Hindlimb muscle (tissue), 1 donor: ENCODE measurements at places on chromosomes 1 and 21. TPM values are rescaled to one million over a fixed set of nuclear protein-coding genes. Genes with fewer than 3 reads are reported as not detected.

GRCh38 chr21:46422636-46423241, 36.0 kb upstream of the DIP2A start:
- DNase-seq = no peak

HRNR gene
- 0.09 TPM for polyA plus RNA-seq

KIF26B gene
- 0.99 TPM for polyA plus RNA-seq

DNA sequence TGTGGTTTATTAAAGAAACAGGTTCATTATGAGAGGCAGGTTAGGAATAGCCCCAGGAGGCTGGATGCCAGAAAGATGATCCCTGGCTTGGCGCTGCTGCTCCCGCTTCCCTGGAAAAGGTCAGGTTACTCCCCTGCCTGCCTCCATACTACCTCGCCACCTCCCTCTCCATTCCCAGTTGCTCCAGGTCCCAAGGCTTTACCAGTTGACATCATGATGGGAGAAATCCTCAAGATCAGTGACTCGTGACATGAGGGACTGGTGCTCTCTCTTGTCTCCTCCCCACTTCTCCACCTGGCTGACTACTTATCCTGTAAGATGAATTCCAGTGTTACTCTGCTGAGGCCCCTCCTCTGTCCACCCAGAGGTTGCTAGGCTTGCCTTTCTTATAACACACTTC, 19.7 kb downstream of the VASH2 start:
- no peak for DNase-seq

CNKSR1 gene
- 2.5 TPM for polyA plus RNA-seq

NCF2 gene
- 5.5 TPM for polyA plus RNA-seq

DNA sequence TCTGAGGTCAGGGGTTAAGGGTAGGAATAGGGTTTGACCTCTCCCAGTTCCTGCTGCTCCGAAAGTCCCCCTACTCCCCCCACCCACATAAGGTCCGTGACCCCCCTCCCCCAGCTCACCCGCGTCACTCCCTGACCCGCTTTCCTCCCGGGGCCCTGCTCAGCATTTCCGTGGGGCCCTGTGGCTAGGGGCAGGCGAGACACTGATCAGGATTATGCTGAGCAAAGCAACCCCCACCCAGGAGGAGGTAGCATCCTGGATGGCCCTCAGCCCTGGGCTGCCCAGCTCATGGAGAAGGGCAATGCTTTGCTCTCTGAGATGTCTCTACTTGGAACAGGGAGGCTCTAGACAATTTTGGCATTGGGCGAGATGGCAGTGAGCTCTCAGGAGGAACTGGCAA, 3.7 kb downstream of the RORC start:
- DNase-seq = no peak

PSRC1 gene
- polyA plus RNA-seq = 11.1 TPM

LYPD8 gene
- polyA plus RNA-seq = not detected

PRAMEF6 gene
- polyA plus RNA-seq = not detected

DNA sequence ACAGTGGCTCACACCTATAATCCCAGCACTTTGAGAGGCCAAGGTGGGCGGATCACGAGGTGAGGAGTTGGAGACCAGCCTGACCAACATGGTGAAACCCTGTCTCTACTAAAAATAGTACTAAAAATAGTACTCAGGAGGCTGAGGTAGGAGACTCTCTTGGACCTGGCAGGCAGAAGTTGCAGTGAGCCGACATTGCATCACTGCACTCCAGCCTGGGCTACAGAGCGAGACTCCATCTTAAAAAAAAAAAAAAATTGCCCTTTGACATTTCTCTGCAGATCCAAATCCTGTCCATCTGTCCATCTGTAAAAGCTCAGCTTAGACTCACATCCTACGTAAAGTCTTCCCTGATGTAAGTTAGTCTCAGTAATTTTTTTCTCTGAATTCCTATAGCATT, 6.2 kb upstream of the NCF2 start:
- no peak for DNase-seq

GRCh38 chr1:21641967-21642739, 27.0 kb downstream of the RAP1GAP start:
- no peak for DNase-seq

DNA sequence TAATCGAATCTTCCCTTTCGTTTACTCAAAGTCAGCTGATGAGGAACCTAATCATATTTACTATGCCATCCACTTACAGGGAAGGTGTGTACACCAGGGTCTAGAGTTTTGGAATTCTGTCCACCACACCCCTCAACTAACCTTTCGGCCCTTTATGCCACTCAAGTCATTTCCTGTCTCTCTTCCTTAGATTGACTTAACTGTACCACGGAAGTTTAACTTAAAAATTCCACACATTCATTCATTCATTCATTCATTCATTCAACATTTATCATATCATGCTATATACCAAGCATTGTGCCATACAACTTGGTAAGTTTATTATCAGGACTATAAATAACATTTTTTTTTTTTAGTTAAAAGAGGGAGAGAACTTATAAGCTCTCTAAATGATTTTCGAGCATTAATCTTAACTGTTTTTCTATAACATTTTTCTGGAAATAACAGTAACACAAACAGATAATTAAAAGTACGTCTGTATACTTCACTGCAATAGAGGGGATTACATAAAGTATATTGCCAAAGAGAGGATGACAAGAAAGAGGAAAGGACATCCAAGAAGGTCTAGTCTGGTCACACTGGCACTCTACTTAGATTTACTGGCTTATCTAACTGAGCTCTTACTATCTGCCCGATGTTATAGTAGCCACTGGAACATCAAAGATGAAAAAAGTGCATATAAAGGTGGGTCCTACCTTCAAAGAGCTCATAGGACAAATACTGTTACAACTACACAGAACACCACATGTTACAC, 243.7 kb downstream of the PBX1 start:
- no peak for DNase-seq

FMO4 gene
- polyA plus RNA-seq = 3.8 TPM

DNA sequence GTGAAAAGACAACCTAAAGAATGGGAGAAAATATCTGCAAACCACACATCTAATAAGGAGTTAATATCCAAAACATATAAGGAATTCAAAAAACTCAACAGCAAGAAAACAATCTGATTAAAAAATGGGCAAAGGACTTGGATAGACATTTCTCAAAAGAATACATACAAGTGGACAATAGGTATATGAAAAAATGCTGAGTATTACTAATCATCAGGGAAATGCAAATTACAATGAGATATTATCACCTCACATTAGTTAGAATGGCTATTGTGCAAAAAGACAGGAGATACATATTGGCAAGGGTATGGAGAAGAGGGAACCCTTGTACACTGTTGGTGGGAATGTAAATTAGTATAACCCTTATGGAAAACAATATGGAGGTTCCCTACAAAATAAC, 44.9 kb downstream of the TRMT1L start:
- no peak for DNase-seq

DNA sequence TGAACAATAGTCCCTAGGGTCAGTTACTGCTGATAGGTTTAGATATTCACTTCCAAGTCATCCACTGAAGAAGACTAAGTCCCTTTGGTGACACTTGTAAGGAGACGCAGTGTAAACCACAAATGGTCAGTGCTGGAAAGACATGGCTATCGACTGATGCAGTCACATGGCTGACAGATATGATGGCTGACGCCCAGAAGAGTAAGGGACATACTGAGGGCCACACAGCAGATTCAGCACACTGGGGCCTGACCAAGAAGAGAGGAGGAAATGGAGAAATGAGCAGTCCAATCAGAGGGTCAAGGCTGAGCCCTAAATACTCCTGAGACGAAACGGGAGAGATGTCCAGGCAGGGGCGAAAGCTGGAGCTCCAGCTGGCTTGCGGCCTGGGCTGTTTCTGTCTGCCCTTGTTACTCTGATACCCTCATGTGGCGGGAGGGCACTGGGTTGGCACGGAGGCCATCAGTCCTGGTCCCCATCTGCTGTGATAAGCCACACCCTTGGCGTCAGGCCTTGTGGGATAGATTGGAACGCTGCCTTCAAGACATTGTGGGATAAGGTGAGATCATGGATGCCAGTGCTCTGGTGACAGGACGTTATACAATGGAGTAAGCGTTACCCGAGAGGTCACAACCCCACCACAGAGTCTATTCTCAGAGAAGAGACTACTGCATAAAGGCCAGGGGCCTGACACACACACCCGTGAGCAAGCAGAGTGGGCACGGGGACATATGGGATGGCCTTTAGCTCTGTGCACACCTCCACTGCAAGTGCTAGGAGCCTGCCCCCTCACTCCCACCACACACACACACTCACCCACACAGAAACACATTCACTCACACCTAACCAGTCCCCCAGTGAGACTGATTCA, 158.4 kb downstream of the TRABD2B start:
- DNase-seq = no peak

DNA sequence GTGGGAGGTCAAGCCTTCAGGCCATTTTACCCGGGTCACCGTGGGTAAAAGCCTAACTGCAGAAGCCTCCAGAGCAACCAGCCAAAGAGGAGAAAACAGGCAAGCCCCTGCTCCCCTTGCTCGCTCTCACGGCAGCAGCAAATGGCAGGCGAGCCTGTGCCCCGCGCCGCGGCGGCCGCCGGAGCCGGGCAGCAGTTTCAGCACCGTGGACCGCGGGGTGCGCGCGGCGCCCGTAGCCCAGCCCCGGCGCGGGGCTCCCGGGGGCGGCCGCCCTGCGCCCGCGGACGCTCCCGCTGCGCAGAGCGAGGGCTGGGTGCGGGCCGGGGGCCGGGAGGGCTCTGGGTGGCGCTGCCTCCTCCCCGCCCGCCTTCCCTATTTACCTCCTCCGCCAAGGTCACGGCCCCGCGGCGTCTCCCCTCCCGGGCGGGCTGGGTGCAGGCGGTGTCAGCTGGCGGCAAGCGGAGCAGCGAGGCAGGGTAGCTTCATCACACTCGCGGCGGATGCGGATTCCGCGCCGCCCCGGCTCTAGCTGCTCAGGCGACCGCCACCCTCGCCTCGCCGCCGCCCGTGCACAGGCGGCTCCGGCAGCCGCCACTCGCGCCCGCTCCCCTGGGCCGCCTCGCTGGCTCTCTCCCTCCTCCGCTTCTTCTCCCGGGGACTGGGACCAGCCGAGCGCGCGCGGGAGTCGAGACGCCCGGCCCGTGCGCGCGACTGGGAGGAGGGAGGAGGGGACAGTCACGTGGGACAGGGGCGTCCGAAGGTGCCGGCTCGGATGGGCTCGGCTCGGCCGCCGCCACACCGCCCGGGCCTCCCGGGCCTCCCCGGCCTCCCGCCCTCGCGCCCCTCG, at the start of gene RGS7:
RGS7 (minus strand) TSS at position 687 of the 847 bp plus-strand sequence.
- DNase-seq = peak; percentile 58

DNA sequence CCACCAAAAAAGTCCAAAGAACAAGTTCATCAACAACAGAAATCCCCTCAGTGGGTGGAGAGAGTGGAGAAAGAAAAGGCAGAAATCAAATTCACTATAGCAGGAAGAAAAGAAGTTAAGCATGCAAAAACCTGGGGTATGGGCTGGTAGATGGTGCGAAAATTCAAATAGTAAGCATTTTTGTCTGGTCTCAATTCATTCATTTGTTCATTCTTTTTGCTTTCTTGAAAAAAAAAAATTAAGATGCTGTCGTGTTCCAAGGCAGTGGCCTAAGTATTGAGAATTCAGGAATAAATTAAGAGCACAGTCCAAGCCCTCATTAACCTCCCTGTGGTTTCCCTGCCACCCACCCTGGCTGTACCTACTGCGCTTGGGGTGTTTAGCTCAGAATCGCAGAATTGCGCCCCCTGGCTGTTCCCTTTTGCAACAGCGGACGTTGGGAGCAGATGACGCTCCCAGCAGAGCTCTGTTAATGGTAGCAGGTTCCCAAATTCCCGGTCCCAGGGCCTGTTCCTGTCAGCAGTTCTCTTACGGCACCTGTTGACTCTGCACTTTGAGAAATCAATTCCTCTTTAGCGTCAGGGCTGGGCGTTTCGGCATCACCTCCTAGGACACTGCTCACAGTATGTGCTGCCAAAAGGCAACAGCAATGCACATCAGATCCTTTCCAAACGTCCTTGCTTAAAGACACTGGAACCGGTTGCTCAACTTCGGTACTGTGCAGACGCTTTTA, 34.0 kb upstream of the SSX2IP start:
- no peak for DNase-seq

RNASEL gene
- polyA plus RNA-seq = 3.3 TPM

- no peak for DNase-seq
These were observed 100.4 kb downstream of the SPATA6 start for GRCh38 chr1:48371598-48371997.

- DNase-seq = no peak
These were observed at the start of gene CLCNKB for GRCh38 chr1:16043521-16043920. CLCNKB (plus strand) TSS chr1:16043782; CDS start chr1:16044493, 711 bp downstream.

DNA sequence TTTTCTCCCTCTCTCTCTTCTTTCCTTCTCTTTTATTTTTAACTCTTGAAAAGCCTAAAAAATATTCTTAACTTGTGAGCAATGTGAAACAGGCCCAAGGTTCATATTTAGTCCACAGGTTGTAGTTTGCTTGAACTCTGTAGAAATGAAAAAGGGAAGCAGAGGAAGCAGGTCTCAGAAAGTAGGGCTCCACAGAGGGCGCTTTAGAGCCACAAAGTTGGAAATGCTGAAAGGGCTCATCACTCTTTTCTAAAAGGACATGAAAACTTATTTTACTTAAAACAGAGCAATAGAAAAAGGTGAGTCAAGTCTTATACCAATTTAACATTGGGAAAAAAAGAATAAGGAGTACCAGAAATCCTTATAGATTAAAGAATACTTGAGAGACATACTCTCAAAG, 247.0 kb downstream of the USP25 start:
- DNase-seq = no peak

DNA sequence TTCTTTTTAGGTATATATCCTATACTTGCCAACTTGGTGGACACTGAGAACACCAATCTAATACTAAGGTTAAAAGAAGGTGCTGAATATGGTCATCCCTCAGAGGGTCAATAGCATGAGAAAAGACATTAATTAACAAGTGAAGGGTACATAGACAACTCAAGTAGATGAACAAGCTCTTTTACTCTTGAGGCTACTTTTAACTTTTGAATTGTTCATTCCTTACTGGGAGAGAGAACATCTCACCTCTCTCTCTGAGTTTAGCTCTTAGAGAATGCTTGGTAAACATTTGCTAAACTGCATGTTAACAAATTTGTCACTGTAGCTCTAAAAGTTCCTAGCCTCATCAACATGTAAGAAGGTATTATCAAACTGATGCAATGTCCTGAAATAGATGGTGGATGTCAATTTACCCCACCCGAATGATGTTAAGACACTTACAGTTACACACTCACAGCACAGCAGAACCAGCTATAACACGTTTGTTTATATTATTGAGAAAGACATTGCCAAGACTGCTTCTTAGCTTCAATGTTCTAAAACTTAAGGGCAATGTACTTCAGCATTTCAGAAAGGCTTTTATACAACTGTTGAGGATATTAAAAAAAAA, 35.9 kb downstream of the HEATR1 start:
- DNase-seq = no peak

DNA sequence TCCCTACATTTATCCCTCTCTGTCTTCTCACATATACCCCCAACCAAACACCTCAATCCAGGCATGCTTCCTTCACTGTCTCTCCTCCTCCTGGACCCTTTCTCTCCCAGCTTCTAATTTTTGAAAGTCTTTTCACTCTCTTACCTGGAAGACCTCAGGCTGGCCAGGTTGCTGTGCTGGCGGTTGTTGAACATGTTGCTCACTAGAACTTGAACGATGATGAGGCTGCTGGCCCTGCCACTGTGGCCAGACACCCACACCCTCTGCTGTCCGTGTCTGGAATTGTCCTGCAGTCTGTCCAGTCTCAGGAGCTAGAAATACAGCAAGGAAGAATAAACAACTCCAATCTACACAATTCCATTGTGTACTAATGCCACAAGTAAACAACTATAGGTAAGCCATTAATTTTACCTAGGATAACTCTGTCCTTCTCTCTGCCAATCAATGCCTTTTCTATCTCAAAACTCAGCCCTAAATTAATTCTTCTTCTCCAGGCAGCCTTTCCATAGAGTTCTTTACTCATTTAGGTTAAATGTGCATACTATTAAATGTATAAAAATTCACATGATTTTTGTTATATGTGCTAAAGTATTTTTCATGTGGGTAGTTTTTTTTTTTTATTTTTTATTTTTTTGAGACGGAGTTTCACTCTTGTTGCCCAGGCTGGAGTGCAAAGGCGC, 5.1 kb upstream of the CTSK start:
- peak; percentile 45 for DNase-seq
